ENCODE measurements at places on chromosomes 5 and 9. TPM values are rescaled to one million over a fixed set of nuclear protein-coding genes. Genes with fewer than 3 reads are reported as not detected.

SGTB gene
- 6.1 TPM for total RNA-seq

DNAH5 gene
- 6.8 TPM for total RNA-seq

GRCh38 chr5:131378721-131379541 lies 115.1 kb downstream of the CDC42SE2 start:
- DNase-seq: no peak

GRCh38 chr9:106864373-106865143 lies 1.6 kb downstream of the ZNF462 start:
- DNase-seq: no peak

DNA sequence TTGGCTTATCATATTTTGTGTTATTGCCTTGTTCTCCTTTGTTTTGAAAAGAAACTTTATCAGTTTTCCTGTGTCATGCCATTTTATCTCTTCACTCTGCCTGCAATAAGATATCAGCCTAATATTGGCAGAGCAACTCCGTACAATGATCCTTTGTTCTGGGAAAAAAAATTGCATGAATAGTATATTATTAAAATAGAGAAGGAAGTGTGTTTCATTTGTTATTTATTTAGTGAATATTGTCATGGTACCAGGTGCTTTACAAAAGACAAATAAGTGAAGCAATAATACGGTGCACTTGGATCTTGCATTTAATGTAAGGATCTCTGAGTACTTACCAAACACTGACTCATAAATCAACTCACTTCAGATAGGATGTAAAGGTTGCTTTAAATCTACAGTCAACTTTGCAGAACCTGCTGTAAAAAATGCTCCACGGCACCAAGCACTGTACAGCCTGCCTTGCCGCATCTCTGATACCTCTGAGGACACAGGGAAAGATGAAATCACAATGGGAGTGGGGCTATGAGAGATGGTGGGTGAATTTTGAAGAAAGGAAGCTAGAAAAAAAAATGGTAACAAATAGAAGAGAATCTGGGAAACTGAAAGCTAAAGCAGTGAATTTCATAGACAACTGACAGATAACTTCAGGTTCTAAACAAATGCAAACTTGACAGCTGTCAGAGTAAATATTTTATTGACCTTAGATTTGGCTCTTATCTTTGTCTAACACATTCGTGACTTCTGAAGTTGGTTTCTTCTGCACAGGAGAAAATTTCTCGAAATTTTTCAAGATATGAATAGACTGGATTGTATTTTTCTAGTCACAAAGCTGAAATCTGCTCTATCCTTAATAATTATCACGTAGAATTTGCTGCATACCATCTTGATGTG lies 232.1 kb downstream of the ENC1 start:
- DNase-seq: no peak

DNA sequence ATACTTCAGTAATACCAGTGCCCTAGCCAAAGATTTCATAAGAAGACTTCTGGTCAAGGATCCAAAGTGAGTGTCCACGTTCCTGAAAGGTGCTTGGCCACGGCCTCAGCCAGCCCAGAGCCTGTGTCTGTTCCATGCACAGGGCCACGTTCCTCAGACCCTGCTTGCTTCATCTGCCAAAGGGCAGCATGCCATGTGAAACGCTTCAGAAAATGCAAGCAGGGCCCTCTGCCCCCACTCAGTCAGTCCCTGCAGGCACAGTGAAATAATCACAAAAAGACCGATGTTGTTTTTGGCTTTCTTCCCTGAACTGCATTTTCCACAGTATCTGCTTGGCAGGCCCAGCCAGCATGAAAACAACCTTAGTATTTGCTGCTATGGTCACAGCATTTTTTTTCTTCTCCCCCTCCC lies 85.5 kb upstream of the CTSL start:
- DNase-seq: no peak

DNA sequence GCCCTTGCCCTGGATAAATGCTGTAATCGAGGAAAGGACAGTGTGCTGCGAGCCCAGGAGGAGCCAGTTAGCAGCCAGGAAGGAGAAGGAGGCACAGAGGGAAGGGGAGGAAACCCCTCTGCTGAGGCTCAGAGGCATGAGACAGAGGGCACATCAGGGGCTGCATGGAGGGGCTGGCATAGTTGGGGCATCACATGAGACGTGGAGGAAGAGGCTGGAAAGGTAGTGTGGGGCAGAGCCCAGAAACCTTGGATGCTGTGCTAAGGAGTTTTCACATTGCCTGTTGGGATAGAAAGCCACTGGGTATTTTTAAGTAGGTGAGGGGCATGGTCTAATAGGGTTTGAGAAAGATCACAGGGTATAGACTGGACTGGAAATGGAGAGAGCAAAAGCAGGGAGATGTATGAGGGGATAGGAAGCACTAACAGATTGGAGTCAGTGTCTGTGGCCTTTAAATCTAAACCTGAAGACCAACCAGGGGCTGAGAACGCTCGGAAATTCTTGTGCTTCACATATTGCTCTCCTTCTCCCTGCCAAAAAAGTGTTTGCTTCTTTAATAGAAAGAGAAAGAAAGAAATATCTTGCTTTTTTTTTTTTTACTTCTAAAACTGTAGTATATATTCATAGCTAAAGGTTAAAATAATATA lies 33.0 kb upstream of the ANGPTL2 start:
- no peak for DNase-seq
